Esophagus mucosa (tissue), 1 donor: ENCODE measurements at places on chromosomes 2 and 18. TPM values are rescaled to one million over a fixed set of nuclear protein-coding genes. Genes with fewer than 3 reads are reported as not detected.

DNA sequence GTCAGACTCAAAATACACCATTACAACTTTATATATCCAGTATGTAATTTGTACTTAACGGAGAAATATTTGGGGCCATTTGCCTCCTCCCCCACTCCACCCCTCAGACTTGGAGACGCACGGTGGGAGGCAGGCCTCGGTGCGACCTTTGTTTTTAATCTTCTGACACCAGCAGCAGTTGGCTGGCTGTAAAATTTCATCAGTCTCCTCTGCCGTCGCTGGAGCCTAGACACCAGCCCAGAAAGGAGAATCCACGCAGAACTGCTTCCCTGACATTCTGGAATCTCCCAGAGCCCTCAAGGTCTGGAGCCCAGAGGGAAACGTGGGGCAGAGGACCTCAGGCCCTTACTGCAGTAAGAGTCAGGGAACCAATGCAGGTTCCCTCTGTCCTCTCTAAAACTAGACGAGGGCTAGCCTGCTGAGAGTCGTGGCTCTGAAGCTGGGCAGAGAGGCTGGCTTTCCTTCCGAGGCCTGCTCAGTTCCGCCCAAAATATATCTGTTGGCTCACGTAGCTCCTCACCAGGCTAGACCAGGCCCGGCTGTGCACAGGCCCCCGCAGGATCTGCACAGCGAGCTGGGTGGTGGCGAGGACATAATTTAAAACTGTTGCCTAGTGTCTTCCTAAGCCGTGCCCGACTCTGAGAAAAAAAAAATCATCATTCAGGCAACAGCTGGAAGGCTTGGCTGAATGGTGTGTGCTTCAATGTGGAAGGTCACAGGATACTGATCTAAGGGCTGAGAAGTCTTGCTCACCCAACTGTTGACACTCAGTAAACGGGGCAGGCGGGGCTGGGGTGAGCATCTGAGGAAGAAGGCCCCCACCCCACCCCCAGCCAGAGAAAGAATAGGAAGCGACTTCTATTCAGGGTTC is 40.4 kb downstream of the EN1 start:
- ATAC-seq, result no peak

DNA sequence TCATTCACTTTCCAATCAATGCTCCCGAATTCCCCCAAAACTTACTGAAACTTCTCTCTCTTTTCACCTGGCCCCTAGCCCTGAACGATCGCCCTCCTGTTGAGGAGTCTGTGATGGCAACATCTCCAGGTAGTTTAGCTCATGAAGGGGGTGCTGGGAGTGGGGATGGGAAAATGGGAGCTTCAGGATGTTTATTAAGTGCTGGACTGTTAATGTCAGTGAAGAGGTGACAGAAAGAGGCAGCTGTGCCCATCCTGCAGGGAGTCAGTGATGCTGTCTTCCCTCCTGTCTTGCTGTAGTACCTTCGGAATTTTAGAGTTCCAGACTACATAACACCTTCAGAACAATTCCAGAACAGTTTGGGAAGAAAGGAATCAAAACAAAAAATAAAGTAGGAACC is 308.8 kb downstream of the ALK start:
- ATAC-seq, result no peak

Gene FZD7
- total RNA-seq, result 3.0 TPM

- ATAC-seq, result no peak
These were observed 810.4 kb downstream of the METTL4 start for GRCh38 chr18:1760901-1761300.
